CD8-positive, alpha-beta T cell (primary cell): ENCODE measurements at places on chromosomes 1 and 21.

- peak; percentile 74 for DNase-seq
These were observed 31.1 kb upstream of the SLC45A3 start for GRCh38 chr1:205711105-205712048.

DNA sequence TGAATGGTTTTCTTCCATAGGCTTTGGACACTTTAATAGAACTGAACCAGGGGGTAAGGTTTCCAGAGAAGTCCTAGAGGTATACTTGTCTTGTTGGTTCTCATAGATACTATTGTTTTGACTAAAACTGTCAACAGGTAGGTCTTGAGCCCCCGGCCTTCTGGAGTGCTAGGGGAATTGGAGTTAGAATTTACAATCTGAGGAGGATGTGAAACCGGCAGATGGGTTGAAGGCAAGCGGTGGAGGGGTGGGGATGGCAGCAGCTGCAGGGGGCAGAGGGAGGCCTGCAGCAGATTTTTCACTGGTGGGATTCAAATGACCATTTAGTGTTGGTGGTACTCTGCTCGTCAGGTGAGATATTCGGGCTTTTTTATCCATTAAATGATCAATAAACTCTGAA is 4.3 kb upstream of the CD1D start:
- DNase-seq: no peak

DNA sequence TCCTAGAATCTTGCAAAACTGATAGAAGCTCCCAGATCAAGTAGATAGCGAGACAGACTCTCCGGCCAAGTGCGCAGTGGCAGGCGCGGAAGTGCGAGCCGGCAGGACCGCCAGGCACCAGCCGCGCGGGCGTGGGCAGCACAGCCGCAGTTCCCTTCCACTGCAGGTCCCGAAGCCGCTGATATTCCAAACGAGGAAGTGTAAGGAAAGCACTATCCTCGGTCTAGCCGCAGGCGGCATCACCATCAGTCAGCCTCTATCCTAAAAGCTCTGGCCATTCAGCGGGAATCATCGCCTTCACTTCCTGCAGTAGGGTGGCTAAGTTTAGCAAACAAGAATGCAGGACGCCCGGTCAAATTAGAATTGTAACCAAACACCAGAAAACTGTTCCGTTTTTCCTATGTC is 710 bp downstream of the GLRX2 start:
- peak; percentile 6 for DNase-seq

DNA sequence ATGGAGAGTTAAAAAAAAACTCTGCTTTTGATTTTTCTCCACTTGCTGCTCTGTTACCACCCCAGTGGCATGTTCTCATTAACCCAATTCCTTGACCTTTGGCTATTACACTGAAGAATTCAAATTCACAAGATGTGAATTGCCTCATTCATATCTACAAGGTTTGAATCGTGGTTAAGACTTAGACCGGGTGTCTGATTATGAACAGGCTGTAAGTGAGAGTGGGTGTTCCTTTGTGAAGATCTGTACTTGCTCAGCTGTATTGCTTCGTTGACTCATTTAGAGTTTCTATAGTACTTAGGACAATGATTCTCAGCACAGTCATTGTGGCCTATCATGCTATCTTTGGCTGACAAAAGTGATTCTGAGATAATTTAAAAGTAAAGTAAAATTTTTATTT is 36.4 kb downstream of the DNM3 start:
- no peak for DNase-seq

- no peak for DNase-seq
These were observed 79.2 kb upstream of the RALGPS2 start for GRCh38 chr1:178645808-178646200.

GRCh38 chr1:10878469-10878868 is 82.0 kb upstream of the CASZ1 start:
- DNase-seq: no peak

- DNase-seq: no peak
These were observed 1.4 kb downstream of the KRTAP10-7 start for GRCh38 chr21:44601596-44602462.

GRCh38 chr1:198295971-198296370 is 139.2 kb downstream of the NEK7 start:
- no peak for DNase-seq

GRCh38 chr1:218108034-218108433 is 177.1 kb upstream of the RRP15 start:
- no peak for DNase-seq

DNA sequence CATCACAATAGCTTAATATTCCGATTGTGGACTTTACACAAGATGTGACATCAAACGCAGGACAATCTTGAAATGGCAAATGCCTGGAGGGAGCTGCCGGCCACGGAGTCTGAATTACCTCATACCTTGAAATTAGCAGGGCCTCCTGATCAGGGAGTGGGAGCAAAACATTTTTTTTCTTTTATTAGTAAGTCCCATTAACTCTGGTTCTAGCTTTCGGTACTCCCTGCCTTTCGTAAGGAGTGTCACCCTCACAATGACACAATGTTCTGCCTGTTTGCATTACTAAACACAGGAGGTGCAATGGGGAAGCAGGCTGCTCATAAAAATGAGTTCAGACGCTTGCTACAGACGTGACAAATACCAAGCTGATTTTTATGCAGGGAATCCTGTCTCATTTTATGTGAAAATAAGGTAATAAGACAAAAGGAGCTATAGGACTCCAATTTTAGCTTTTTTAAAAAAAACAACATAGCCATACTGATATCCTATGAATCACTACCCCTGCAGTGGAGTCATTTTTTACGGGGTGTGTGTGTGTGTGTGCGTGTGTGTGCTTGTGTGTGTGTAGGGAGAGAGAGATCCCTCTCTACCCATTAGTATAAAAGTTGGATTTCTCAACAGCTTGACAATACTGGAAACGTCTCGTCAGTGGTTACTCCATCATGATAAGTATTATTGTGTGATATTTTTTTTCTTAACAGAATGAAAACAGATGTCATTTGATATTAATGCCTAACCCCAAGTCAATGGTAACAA is 205.1 kb upstream of the RUNX1 start:
- no peak for DNase-seq

DNA sequence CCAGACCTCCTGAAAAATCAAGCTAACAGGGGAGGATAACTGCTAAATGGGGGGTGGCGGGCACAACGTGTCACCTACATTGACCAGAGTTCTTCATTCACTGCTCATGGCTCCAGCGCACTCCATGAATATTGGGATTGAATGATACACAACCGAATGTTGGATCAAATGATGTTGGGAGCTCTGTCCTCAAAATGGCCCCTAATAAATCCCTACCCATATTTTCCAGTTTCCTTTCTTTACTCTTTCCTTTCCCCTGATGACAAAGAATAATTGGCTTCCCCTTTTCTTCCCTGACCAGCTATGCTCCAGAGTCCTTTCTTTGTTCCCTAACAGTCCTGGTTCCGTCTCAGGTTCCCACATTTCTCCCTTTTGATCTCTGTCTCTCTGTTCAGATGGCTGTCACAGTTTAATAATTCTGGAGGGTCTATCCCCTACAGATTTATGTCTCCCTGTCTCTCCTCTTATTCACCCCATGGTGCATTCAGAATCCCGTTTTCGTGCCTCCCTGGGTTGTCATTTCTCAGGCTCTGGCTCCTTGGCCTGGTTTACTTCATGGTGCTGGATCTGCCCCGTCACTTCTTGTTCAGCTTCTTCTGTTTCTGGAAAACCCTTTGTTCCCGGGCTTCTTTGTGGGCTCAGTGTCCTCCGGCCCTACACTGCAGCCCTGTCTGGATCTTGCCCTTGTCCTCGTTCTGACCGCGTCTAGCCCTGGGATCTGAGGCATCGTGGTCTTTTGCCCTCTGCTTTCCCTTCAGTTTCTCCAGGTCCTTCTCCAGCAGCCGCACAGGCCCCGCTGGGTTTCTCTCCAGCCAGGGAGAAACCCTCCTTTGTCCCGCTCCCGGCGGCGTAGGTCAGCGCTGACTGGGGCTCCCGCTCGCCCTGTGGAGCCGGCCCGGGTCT is 78.3 kb downstream of the NDUFS5 start:
- no peak for DNase-seq

GRCh38 chr1:182430263-182431068 is 19.5 kb upstream of the RGSL1 start:
- no peak for DNase-seq

DNA sequence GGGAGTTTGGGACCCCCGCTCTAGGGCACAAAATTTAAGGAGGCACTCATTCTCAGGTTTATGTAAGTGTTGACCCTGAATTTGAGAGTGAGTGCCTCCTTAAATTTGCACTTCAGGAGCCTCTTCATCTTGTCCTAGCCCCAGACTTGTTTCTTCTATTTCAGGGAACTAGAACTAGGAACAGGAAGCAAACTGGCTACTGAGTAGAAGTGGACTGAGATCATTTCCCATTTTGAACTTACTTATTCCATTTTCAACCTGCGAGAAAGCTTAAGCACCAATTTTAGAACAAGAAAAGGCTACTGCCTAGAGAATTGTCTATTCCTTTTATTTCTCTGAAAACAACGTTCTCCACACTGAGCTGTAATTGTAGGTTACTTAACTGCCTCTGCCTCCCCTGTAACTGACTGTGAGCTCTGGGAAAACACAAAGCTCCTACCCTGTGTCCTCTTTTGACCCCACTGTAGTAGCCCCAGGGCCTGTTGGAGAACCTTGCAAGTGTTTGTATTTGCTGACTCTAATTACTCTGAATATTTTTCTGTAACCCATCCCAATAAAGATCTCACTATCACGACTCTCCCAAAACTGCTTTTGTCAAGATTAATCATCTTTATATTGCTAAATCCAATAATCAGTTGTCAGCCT is 2.5 kb downstream of the PPT1 start:
- DNase-seq: no peak

- DNase-seq: no peak
These were observed 57.7 kb downstream of the ZC3H11B start for GRCh38 chr1:219555031-219555692.

DNA sequence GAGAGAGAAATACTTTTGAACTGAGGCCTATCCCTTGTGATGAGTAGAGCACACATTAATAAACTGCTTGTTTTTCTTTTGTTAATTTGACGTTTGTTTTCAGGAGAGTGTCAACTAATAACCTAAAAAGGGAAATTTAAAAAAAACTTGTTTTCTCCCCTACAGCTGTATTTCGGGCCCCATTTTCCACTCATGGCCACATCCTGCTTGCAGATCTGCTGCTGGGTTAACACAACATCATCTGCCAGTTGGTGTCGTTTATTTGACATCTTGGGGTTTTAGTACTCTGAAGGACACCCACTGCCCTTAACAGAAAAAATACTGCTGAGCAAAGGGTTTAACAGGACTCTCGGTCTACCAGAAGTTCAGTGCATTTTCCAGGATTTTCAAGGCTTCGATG is 848 bp upstream of the PYHIN1 start:
- peak; percentile 82 for DNase-seq

DNA sequence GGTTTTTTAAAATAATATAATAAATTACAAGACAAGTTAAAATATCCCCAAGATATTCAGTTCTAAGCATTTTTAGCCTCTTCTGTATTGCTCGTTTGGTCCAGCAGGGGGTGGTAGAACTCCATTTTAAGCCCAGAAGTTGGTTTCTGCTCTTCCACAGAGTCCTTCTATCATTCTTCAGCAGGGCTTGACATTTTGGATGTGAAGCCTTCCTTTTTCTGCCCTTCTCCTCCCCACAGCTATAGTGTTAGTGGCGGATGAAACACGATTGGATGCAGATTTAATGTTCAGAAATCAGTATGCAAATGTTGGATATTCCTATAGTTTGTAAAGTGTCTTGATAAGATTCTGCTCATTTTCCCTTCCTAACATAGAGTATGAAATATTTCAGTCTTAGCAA is 1.4 kb downstream of the NCAM2 start:
- no peak for DNase-seq

DNA sequence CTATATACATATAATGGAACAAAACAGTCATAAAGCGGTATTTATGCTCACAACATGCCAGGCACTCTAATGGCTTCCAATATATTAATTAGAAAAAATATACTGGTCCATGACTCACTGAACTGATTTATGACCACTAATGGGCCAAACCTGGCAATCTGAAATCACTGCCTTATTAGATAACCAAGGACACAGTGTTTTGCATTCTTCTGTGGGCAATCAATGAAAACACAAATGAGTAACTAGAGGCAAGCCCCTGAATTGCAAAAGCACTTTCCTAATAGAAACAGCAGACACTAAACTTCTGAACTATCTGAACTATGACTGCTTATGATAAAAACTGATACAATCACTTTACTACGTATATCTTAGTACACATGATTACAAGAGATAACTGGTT is 3.5 kb downstream of the GCLM start:
- DNase-seq: no peak

DNA sequence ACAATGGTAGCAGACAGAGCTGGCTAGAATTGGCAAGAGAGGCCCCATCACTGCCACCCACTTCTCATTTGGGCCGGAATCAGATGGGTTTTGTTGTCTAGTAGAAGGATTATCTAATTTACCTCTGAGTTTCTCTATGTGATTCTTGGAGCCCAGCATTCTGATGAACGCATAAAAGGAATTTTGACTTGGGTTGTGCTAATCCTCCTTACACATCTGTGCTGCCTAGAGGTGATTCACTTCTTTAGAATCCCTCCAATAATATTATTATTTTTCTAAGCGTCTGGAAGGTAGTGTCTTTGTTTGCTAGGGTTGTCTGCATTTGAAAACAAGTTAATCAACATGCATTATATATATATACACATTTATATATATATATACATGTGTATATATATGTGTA is 118.1 kb downstream of the RUNX1 start:
- DNase-seq: no peak
